Stimulated activated CD4-positive, alpha-beta T cell treated with anti-CD3 and anti-CD28 coated beads, TNF-alpha, amount 100 ng/mL, for 4 hours (primary cell): ENCODE measurements at places on chromosomes 12 and 14.

DNA sequence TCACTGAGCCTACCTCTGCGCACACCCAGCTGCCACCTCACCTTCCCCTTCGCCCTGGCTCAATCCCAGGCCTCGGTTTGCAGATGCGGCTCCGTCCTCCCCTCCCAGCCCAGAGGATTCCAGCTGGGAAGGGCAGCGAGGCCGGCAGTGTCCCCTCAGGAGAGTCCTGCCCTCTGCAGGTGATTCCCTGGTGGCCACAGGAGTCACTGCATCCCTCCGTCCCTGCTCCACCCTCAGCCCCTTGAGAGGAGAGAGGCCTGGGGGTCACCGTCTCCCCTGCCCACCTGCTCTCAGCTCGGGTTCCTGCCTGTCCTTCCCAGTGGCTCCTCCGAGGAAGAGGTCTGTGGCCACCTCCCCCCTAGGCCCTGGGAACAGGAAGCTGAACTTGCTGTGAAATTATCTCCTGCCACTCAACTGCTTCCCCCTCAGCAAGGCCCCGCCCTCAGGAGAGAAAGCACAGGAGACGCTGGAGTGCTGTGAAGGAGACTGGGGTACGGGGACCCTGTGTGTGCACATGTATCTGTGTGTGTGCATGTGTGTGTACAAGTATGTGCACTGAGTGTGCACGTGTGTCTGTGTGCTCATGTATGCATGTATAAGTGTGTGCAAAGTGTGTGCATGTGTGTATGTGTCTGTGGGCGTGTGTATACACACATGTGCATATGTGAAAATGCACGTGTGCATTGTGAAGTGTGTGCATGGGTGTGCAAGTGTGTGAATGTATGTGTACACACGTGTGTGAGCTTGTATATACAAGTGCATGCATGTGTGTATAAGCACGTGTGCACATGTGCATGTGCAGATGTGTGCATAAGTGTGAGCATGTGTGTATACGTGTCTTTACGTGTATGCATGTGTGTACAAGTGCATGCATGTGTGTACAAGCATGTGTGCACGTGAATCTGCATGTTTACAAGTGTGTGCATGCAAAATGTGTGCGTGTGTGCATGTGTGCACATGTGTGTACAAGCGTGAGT lies 13.2 kb upstream of the GALNT9 start:
- no peak for DNase-seq

DNA sequence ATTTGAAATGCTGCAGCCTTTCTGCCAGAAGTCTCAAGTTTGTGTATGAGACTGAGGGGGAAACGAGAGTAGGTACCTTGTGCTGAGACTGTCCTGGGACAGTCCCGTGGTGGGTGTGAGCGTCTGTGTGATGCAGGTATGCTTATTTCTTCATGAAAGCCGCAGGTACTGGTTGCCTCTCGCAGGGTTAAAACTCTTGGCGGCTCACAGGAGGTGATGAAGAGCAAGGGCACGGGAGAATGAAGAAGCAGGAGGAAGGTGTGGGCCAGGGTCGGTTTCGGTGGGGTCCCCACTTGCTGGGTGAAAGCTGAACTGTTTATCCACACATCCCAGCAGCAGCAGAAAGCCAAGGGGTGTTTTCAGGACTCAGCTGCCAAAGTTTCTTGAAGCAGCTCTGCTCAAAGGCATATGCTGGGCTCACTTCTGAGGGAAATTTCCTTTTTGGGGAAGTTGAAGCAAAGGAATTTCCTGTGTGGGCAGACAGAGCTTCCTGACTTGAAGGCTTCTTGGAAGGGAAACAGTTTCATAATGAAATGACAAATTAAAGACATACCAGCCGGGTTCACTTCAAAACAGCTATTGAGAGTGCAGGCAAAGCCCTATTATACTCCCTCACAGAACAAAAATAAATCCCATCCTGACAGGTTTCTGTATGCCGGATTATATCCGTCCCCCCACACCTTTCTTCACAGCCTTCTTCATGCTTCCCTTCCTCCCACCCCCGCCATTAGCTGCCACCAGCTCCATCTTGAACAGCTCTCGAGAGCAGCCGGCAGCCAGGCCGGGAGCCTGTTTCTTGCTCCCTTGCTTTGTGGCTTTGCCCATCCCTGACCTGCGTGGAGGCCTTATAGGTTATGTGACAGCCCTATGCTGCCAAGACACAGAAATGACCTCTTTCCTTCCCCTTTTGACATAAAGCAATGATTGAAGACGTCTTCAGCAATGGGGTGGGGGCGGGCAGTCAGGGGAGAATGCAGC lies 116.6 kb downstream of the ETV6 start:
- DNase-seq = peak; percentile 37

DNA sequence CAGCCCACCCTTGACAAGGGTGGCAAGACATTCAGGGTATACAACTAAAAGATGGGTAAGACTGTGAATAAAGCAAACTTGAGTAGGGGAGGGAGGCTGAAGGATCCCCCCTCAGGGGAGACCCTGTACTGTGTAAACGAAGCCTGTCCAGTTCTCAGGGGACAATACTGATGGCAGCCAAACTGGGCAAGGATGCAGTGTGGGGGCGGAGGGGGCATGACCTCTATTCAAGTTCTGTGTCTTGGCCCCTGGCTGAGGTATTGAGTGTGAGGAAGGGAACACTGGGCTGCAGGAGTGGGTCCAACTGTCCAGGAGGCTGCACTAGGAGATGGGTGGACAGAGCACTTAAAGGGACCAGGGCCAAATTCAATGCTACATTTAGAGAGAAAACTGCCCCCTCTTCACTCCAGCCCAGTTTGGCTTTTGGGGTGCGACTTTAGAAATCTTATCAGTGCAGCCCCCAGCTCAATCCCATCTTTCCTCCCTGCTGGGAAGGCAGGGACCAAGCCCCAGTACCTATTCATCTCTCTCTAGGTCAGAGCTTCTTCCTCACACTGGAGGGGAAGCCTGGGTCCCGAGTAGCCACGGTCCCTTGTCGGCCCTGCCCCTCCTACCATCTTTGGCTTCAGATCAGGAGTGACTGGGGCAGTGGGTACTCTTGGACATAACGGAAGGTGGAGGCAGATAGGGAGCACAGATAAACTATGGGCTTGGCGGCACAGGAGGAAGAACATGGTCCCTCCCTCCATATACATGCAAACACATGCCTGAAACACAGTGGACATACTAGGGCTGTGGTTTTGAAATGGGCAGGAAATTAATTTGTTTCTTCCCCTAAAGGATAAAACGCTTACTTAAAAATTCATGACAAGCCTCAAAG lies 11.8 kb downstream of the SLC39A5 start:
- no peak for DNase-seq

GRCh38 chr14:61322011-61322798 lies 826 bp downstream of the PRKCH start:
- no peak for DNase-seq

DNA sequence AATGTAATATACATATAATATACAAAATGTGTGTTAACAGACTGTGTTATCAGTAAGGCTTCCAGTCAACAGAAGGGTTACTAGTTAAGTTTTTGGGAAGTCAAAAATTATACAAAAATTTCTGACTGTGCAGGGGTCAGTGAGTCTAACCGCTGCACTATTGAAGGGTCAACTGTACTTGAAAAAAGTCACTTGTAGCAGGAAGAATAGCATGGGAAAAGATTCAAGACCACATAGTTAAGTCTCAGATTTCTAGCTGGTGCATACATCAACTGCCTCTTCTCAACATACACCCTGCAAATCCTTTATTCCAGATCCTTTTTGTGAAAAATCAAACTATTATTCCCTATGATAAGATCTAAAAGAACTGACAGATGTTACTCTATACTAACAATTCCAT lies 5.9 kb downstream of the EPS8 start:
- no peak for DNase-seq

- no peak for DNase-seq
These were observed 5.8 kb downstream of the MAX start for GRCh38 chr14:65096323-65097089.

- no peak for DNase-seq
These were observed 214.1 kb downstream of the ANO2 start for GRCh38 chr12:5730962-5731361.

DNA sequence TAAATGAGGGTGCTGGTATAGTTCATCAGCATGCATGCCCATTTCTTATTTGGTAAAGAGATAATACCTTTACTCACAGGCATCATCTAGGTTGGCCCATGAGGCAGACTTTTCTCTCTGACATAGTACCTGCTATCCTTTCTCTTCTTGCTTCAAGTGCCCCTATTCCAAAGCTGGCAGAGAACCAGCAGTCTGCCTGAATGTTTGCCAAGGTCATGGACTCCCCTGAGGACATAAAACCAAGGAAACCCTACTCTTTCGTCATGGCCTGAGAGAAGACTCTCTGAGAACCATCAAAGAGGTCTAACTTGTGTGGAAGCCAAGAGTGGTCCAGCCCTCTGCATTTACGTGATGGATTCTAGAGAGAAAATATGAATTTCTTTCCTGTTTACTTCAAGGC lies 11.9 kb downstream of the PPP1R36 start:
- DNase-seq = no peak
